ENCODE measurements at places on chromosomes 7 and 10.

- DNase-seq = no peak
Measured at GRCh38 chr7:28785041-28785995, 172.8 kb downstream of the TRIL start.

GRCh38 chr10:96627292-96627691, 40.5 kb upstream of the TM9SF3 start:
- no peak for DNase-seq

GRCh38 chr7:69430384-69431021, 167.8 kb upstream of the AUTS2 start:
- no peak for DNase-seq

GRCh38 chr10:69871074-69871473, 69.4 kb downstream of the COL13A1 start:
- no peak for DNase-seq

- no peak for DNase-seq
Measured at GRCh38 chr7:105887569-105888189, 11.3 kb upstream of the ATXN7L1 start.

- peak; percentile 6 for DNase-seq
Measured at GRCh38 chr7:103445228-103446048, 569 bp downstream of the SLC26A5 start.

GRCh38 chr10:121292321-121292720, 305.9 kb downstream of the FGFR2 start:
- no peak for DNase-seq

DNA sequence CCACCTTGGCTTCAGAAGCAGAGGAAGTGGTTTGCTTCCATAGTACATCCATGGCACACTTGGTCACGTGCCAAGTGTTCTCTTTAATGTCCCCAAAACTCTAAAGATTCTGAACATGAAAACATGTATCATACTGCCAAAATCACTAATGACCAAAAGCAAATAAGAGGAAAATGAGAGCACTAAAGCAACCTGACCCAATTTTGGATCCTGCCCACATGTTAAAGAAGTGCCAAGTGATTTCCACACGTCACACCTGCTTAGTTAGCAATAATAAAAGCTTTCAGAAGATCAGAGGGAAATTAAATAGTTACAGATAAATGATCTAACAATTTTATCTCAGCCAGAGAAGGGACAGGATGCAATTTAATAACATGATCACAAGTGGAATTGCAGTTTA, 1170.0 kb downstream of the XPNPEP1 start:
- no peak for DNase-seq

GRCh38 chr10:5159126-5159525, 25.8 kb downstream of the AKR1C8 start:
- DNase-seq = peak; percentile 50

DNA sequence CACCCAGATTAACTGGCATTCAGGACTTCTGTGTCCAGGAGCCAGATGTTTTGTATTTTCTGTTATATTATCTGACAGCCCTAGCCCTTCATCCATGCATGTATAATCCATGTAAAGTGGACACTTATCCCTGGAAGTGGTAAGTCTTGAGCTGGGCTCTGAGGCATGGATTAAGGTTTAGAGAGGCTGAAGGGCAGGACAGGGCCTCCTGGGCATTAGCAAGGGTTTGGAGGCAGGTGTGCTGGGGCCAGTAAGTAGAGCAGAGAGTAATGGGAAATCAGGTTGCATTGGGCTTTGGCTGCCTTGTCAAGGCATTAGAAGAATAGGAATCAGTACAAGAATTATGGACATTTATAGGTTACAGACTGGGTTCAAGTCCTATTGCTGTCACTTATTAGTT, 138.0 kb downstream of the DYNC1I1 start:
- no peak for DNase-seq

- DNase-seq = no peak
Measured at GRCh38 chr10:15158448-15158847, 10.0 kb downstream of the NMT2 start.

GRCh38 chr10:18312374-18313139, 172.3 kb downstream of the CACNB2 start:
- DNase-seq = peak; percentile 56

GRCh38 chr7:100137851-100138760, 10.6 kb upstream of the LAMTOR4 start:
- DNase-seq = no peak

GRCh38 chr7:103380395-103381191, 33.1 kb downstream of the PSMC2 start:
- DNase-seq = no peak

GRCh38 chr10:79493806-79494205, 18.5 kb upstream of the EIF5AL1 start:
- DNase-seq = no peak

- peak; percentile 82 for DNase-seq
Measured at GRCh38 chr10:60944058-60944909, at the start of gene RHOBTB1. Gene RHOBTB1, minus strand, starts transcription at chr10:60944185. Its CDS starts 32,643 bp downstream, at chr10:60911542.

DNA sequence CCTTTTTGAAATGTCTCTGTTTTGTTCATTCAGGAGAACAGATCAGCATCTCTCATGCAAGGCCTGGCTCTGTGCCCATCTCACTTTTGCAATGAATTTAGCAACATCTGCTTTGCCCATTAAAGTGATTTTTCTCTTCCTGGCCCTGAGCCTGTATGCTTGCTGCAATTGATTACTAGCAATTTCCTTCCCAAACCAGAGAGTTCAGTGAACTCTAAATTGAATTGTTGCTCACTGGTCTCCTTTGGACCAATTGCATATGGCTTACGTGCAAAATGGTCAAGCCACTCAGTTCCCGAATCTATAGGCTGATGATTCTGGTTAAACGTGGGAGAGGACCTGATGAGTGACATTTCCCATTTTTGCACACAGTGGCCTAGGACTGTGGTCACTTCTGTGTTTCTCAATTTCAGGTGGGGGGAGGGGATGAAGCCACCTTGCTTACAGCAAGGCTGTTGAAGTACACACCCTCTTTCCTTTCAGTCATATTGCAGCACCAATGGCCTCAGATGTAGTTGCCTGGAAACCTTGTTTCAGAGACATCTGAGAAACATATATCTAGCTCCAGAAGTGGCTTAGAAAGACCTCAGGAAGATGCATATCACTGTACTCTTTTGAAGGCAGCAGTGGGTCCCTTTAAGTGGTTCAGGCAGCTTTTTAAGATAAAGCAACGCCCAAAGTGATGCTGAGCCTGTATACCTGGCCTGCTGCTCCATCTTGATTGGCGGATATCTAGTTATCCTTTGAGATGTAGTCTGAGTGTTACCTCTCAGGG, 201.4 kb downstream of the PTEN start:
- DNase-seq = peak; percentile 73

GRCh38 chr7:151246851-151247580, 1.5 kb downstream of the SMARCD3 start:
- no peak for DNase-seq

- no peak for DNase-seq
Measured at GRCh38 chr7:152735443-152736004, 24.0 kb upstream of the ACTR3B start.

GRCh38 chr10:87523731-87524130, 19.0 kb downstream of the MINPP1 start:
- no peak for DNase-seq

DNA sequence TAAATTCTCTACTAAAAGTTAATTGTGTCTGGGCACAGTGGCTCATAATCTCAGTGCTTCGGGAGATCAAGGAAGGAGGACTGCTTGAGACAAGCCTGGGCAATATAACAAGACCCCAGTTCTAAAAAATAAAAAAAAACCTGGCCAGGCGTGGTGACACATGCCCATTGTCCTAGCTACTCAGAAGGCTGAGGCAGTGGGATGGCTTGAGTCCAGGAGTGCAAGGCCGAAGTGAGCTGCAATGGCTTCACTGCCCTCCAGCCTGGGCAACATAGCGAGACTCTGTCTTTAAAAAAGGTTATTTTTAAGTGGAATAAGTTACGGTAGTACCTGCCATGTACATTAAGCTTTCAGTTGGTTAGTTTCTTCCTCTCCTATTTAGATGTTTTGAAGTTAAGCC, 28.9 kb downstream of the CDK14 start:
- DNase-seq = peak; percentile 19

DNA sequence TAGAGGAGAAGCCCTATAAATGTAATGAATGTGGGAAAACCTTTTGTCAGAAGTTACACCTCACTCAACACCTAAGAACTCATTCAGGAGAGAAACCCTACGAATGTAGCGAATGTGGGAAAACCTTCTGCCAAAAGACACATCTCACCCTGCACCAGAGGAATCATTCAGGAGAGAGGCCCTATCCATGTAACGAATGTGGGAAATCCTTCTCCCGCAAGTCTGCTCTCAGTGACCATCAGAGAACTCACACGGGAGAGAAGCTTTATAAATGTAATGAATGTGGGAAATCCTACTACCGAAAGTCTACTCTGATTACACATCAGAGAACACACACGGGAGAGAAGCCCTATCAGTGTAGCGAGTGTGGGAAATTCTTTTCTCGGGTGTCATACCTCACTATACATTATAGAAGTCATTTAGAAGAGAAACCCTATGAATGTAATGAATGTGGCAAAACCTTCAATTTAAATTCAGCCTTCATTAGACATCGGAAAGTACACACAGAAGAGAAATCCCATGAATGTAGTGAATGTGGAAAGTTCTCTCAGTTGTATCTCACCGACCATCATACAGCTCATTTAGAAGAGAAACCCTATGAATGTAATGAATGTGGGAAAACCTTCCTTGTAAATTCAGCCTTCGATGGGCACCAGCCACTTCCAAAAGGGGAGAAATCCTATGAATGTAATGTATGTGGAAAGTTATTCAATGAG, 18.9 kb downstream of the RBAK start:
- peak; percentile 18 for DNase-seq

GRCh38 chr10:132366006-132366405, 31.0 kb upstream of the PWWP2B start:
- DNase-seq = no peak

DNA sequence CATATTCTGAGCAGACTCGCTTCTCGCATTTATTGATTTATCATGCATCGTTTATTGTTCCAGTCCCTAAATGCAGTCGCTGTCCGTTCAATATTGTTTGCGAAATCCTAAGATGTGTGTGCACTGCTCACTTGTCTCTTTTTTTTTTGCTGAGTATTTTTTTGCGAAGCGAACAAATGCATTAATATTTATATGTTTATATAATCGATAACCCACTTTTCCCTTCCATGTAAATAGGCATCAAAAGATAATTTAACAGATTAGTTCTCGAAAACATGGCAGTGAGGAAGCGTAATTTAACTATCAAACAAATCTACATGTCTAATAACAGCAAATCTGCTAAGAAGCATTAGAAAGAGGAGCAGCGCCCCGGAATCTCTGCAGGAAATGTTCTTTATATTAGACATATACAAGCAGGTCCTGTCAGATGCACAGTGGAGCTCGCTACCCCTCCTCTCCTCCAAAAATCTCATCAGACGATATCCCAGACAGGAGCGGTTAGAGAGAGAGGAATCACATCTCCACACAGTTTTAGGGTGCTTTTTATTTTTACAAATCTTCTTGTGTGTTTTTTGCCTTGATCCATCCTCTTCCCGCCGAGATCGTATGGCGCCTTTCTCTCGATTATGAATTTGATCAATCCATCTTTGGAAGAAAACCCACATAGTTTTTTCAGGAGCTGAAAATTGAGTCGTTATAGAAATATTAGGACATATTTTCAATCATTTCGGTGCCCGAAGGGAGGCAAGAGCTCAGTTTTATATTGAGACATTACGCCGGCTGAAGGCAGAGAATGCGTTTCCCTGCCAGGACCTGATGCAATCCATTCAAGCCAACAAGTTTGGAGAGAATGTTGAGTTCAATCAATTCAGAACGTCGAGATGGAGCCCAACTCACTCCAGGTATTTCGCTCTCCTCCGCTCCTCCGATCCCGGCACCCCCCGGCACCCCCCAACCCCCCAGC, at the start of gene ARID5B:
Gene ARID5B, plus strand, starts transcription at position 871 of the 964 bp plus-strand sequence. Its CDS starts 11 bp downstream, at position 882.
- peak; percentile 80 for DNase-seq

DNA sequence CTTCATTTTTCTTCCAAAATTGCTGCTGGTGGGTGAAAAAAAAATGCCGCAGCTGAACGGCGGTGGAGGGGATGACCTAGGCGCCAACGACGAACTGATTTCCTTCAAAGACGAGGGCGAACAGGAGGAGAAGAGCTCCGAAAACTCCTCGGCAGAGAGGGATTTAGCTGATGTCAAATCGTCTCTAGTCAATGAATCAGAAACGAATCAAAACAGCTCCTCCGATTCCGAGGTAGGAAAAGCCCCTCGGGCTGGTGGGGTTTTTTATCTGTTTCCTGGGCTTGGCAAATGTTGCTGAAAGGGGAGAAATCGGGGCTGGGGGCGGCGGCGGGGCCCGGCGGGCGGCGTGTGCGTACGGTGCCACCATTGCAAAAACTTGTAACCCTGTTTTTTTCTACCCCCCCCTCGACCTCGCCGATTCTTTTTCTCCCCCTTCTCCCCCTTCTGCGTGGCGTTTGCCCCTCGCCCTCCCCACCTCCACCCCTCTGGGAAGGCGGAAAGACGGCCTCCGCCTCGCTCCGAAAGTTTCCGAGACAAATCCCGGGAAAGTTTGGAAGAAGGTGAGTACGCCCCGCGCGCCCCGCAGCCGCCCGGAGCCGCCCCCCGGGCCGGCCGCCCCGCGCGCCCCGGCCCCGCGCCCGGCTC, 789 bp downstream of the TCF7L2 start:
- DNase-seq = peak; percentile 57

DNA sequence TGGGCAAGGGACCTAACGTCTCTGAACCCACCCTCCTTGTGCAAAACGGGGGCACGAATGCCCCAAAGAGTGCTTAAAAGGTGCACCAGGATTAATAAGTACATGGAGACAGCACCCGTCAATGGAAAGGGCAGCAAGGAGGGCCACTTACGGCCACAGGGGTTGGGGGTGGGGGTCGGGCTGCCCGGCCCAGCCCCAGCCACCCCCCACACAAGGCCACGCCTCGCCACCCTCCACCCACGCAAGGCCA, 213.4 kb downstream of the MAD1L1 start:
- no peak for DNase-seq

DNA sequence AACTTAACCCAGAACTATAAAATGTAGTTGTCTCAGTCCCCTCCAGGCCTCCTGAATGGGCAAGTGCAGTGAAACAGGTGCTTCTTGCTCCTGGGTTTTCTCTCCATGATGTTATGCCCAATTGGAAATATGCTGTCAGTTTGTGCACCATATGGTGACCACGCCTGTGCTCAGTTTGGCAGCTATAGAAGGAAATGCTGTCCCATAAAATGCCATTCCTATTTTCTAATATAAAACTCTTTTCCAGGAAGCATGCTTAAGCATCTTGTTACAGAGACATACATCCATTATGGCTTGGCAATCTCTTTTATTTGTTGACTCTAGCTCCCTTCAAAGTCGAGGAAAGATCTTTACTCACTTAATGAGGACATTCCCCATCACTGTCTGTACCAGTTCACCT, 45.2 kb downstream of the FGFBP3 start:
- DNase-seq = no peak

DNA sequence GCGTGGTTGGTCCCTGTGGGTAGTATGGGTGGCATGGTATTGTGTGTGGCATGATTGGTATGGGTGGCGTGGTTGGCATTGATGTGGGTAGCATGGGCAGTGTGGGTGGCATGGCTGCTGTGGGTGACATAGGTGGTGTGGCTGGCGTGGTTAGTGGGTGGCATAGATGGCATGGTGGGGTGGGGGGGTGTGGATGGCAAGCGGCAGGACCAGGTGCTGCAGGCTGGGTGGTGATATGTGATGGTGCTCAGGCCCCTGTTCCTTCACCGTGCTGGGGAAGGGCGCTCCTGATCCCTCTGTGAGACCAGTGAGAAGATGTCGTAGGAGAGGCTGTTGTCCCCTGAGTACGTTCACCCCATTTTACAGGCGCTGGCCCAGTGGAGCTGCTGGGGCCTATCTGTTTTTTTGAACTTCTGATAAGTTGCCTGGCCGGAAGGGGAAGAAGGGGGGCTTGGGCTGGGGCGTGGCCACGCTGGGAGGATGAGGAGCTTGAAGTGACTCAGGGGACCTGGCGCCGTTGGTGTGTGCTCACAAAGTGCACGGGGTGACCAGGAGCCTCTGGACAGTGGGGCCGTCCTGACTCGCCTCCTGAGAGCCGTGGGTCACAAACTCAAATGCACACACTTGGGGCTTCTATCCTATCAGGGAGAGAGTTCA, 17.5 kb downstream of the INPP5A start:
- DNase-seq = no peak

Data from cardiac fibroblast (primary cell).